ENCODE measurements at places on chromosomes 6 and 20.

DNA sequence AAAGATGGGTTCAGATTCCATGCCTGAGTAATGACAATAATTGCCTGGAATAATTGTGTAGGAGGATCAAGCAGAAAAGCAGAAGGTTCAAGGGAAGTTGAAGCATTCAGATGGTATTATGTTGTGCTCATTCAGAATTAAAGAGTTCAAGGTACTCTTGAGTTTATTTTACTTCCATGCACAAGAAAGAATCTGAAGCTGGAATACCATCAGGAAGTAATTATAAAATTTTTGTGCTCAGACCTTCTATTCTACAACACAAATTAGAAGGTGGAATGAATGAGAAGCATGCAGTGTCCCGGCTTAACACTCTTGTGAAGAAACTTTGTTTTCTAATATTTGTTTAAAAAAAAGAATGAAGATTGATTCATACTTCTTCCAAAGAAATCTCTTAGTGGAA, 139.4 kb upstream of the ENPP5 start:
- DNase-seq = no peak

- no peak for DNase-seq
These were observed 573.9 kb downstream of the RFPL4B start for GRCh38 chr6:112920994-112921393.

- DNase-seq = no peak
These were observed 220.4 kb downstream of the PLCB1 start for GRCh38 chr20:8352486-8352885.

- no peak for DNase-seq
These were observed 12.7 kb upstream of the PRELID3B start for GRCh38 chr20:59055302-59055701.

DNA sequence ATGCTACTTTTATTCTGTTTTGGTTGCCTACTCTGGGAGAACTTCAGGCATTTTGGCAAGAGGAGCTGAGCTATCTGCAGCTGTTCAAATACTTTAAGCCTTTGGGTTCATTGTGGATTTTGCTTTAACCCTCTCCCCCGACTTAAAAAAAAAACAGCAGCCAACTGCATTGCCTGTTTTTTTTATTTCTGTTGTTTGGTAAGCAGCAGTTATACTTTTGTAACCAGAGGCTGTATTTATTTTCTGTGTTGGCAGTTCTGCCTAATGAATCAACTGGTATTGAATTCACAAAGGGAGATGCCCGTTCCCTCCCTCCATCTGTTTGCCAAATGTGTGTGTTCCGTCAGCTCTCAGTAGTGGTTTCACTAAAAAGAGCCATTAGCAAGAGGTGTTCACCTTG, 484.0 kb downstream of the UTRN start:
- DNase-seq = no peak

GRCh38 chr6:88513471-88513870, 347.3 kb upstream of the CNR1 start:
- no peak for DNase-seq

DNA sequence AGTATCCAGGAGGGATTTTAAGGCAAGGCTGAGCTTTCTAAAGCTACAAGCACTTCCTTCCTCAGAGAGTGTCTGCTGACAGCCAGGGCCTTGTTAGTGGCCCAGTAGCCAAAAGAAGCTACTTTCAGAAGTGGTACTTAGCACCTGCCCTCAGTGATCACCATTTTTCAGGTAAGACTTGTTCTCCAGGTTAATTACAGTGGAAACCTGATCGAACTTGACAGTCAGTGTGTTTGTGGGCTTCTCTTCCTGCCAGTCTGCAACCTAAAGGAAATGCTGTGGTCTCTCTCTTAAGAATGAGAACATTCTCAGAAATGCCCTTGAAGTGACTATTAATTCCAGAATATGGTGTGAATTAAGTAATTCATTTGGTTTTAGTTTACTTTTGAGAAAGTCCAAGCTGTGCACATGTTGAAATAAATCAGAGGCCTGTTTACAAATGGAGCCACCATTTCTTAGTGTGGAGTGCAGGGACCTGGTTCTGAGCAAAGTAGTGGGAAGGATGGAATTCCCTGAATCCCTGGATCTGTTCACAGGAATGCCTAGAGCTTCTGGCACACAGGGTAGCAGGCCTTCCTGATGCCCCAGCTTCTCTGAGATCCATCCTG, 185.3 kb upstream of the AGPAT4 start:
- no peak for DNase-seq

GRCh38 chr6:101393251-101393828, at the start of gene GRIK2:
Gene GRIK2, plus strand, starts transcription at chr6:101393708.
- no peak for DNase-seq

- no peak for DNase-seq
These were observed 8.8 kb downstream of the MDFI start for GRCh38 chr6:41647061-41647511.

- no peak for DNase-seq
These were observed 167.3 kb downstream of the TRMT11 start for GRCh38 chr6:126153661-126154060.
